ENCODE measurements at places on chromosomes 2 and 18. TPM values are rescaled to one million over a fixed set of nuclear protein-coding genes. Genes with fewer than 3 reads are reported as not detected.

- no peak for DNase-seq
Observed at GRCh38 chr18:46461993-46462392, 195.0 kb downstream of the LOXHD1 start.

DNA sequence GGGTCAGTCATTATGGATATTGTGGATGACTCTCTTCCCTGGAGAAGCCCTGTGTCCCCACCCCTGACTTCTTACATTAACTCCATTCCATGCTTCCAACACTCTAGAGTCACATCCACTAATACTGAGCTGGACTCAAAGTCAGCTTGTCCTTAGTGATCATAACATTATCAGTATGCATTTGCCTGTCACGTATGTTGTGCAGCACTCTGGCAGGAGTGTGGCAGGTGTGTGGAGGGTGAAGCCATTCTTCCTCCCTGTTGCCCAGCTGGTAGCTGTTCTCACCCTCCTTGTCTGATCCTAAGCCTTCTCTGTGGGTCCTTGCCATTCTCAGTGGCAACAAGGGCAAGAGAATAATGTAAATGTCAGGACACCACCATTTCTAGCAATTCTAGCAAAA is 334.1 kb upstream of the RAB6C start:
- DNase-seq = no peak

GRCh38 chr18:48815179-48815515 is 135.6 kb downstream of the SMAD7 start:
- DNase-seq = no peak

Gene ALK
- total RNA-seq = not detected

Gene ACMSD
- total RNA-seq = not detected

DNA sequence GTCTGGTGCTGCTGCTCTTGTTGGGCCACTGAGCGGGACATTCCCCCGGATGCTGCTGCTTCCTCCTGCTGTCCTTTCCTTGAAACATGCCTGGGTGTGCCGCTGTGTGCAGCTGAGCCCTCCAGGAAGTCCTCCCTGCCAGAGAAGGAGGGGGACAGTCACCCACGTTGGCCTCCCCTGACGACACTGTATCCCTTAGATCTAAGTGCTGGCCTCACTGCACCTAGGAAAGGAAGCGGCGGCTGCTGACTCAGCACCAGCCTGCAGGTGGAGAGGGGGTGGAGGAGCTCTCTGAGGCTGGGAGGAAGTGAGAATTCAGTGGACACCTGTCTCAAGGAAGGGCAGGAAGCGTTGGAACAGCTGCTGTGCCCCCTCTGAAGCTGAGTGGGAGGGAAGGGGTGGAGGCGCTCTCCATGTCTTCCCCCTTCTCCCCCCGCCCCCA is 239.8 kb downstream of the HAUS1 start:
- no peak for DNase-seq

- DNase-seq = no peak
Observed at GRCh38 chr18:610214-610928, 13.6 kb downstream of the CLUL1 start.

DNA sequence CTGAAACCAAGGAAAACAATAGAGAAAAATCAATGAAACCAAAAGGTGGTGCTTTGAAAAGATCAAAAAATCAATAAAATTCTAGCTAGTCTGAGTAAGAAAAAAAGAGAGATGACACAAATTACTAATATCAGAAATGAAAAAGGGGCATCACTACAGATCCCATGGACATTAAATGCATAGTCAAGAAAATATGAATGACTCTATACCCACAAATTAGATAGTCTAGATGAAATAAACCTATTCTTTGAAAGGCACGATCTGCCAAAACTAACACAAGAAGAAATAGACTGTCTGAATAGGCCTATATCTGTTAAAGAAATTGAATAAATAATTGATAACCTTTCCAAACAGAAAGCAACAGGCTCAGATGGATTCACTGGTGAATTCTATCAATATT is 15.2 kb upstream of the DSG3 start:
- DNase-seq = no peak

DNA sequence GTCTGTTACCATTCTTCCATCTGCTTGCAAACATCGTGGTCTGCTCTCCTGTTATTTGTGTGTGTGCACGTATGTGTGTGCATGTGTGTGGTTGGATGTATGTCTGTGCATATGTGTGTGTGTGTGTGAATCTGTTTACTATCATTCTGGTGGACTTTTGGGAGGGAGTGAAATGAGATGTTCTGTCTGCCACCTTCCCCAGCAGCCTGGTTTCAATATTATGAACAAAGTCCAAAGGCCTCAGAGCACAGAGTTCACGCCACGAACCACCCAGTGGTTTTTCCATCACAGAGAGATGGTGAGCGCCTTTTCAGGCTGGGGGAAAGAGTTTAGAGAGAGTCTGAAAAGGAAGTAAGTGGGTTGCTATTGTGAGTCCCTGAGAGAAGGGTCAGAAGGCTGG is 67.1 kb upstream of the YWHAQ start:
- DNase-seq = no peak

DNA sequence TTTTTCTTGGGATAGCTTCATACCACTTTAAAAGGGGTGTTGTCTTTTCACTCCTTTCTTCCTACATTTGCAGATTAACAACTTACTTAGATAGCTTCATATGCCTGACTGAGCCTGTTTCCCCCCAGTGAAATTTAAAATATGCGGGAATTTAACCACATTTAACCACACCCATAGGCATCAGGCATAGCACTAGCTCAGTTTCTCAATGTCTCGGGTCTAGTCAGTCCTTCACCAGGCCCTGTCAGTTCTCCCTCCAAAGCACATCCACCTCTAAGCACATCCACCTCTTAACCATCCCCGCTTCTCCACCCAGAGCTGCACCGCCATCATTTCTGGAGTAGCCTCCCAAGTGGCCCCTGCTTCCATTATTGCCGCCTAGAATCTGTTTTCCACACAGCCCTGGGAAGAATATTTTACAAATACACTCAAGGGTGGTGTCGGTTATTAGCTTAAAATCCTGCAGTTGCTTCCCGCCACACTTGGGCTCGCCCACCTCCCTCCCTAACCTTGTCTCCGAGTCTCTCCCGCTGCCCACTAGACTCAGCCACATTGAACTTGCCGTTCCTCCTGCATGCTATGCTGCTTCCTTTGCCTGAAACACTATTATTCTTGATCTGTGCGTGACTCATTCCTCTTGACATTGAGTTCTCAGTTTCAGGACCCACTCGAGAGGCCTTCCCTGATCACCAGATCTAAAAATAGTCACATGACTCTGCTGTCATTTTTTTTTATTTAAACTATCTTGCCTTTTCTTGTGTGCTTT is 68.3 kb downstream of the SPTBN1 start:
- DNase-seq = no peak

- DNase-seq = no peak
Observed at GRCh38 chr2:113251118-113251517, 27.6 kb downstream of the PAX8 start.

- DNase-seq = no peak
Observed at GRCh38 chr2:18966131-18966530, 376.8 kb upstream of the NT5C1B start.

- DNase-seq = no peak
Observed at GRCh38 chr2:144592500-144593256, 72.8 kb upstream of the ZEB2 start.

DNA sequence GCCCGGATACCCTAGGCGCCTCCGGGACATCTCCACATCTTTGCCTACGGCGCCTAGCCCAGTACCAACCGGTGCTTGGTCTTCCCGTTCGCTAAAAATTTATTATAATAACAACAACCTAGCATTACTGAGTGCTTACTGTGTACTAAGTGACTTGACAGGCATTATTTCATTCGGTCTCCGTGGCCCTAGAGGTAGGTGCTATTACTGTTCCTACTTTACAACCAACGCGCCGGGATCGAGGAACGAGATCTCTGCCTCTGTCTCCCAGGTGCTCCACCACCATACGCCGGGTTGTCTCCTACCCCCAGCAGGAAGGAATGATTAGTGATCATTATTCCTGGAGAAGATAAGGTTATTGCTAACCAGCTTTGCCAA is 657 bp upstream of the BIN1 start:
- DNase-seq = no peak

DNA sequence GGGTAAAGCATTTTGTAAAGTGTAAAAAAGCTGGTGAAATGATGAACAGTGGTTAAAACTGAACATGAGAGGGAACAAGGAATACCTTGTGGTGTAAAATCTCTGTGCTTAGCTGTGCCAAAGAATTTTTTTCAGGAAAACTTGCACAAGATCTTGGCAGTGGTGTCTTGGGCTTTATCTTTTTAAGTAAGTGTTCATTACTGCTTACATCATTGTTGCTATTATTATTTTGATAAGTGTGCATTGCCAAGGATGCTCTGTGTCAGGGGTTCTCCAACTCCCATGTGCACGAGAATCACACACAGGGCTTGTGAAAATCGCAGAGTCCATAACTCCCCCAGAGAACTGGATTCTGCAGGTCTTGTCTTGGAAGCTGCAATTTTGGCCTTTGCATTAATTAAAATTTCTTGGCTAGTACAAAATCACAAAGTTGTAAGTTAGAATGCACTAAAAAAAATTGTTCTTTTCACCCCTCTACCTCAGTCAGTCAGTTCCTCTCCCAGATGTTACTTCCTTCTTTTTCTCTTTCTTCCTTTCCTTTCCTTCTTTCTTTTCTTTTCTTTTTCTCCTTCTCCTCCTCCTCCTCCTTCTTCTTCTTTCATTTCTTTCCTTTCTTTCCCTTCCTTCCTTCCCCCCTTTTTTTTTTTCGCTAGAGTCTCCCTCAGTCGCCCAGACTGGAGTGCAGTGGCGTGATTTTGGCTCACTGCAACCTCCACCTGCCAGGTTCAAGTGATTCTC is 37.8 kb downstream of the GATA6 start:
- no peak for DNase-seq

DNA sequence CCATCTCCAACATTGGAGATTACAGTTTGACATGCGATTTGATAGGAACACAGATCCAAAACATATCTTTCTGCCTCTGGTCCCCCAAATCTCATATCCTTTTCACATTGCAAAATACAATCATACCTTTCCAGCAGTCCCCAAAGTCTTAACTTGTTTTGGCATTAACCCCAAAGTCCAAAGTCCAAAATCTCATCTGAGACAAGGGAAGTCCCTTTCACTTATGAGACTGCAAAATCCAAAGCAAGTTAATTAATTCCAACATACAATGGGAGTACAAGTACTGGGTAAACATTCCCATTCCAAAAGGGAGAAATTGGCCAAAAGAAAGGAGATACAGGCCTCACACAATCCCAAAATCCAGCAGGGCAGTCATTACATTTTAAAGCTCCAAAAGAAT is 265.4 kb downstream of the GULP1 start:
- DNase-seq = no peak

DNA sequence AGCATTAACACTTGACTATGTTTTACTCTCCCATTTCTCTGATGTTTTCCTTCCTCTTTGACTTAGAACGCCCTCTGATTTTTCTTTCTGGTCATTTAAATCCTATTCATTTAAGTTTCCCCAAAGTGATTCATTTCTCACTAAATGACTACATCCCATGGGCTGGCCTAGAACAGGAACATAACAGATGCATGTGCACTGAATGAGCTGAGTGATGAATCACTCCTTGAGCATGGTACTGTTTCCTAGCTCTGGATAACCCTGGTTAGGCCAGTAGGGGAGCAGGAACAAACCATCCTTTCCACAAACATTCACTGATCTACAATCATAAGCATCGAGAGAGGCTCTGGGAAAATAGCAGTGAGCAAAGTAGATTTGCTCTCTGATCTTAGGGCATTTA is 221.9 kb upstream of the SETBP1 start:
- DNase-seq = no peak

- no peak for DNase-seq
Observed at GRCh38 chr2:4219571-4219970, 516.2 kb downstream of the DCDC2C start.

GRCh38 chr2:63040586-63040985 is 10.0 kb upstream of the OTX1 start:
- DNase-seq = no peak

DNA sequence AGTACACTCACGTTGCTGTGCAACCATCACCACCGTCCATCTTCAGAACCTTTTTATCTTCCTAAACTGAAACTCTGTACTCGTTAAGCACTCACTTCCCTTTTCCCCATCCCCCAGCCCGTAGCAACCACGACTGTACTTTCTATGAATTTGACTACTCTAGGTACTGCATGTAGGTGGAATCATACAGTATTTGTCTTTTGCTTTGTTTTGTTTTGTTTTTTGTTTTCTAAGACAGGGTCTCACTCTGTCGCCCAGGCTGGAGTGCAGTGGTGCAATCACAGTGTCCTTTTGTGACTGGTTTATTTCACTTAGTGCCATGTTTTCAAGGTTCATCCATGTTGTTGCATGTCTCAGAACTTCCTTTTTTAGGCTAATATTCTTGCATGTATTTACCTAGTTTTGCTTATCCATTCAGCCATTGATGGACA is 7.0 kb upstream of the TYMS start:
- no peak for DNase-seq

Gene TMEM214
- total RNA-seq = 84.4 TPM

DNA sequence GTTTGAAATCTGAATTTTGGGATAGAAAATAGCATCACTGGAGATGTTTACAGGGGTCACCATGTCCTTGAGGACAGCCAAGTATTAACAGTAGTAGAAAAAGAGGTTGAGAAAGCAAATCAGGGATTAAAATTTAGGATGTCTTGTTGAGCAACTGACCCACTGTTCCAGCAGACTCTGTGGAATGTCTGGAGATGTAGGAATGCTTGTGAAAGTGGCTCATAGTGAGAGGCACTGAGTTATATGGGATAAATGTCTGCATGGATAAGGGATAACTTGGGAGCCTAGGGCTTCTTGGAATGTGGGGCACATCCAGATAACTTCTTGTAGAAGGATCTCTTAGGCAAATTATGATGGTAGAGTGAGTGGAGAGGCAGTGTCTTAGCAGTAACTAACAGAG is 495.0 kb downstream of the TMX3 start:
- no peak for DNase-seq

- DNase-seq = no peak
Observed at GRCh38 chr2:127261804-127262406, 32.0 kb downstream of the ERCC3 start.

DNA sequence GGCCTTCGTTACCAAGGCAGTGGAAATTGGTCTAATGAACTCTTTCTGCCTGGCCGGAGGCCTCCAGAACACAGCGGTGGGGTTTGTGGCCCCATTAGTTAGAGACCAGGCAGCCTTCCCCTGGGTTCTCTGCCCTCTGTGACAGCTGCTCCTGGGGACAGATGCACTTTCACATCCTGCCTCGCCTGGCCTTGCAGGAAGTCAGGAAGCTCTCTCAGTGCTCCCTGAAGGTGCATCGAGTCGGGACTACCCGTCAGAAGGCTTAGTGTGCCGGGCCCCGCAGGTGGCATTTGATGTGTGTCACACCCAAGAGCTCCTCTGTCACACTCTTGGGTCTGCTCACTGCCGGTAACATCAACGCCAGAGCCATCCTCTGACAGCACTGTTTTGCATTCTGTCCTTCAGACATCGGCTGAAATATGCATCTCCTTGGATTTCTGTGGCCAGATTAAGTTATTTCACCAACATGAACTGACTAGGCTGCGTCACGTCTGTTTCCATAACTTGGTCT is 158.3 kb downstream of the LDLRAD4 start:
- no peak for DNase-seq

Gene MSH6
- 40.6 TPM for total RNA-seq

Gene LIMS2
- total RNA-seq = 5.3 TPM

DNA sequence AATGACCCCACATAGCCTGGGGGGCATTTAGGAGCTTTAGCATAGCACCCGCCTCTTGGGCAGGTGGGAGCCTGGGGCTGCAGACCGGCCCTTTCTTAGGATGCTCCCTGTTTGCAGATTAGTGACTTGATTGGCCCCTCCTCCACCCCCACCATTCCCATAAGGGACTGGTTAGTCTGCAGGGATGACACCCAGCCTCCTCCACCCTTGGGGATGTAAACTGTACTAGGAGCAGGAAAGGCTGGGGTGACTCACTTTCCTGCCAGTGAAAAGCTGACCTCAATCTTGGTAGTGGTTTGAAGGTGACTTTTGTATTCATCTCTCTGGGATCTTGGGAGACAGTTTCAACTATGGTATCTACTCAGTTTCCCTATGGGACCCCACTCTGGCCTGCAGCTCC is 24.2 kb downstream of the CTIF start:
- no peak for DNase-seq
